Epithelial cell of proximal tubule (primary cell): ENCODE measurements at places on chromosomes 7 and 10.
A peak's percentile ranks its signal among the peaks of the same experiment; 100 is the strongest.

- peak; percentile 94 for DNase-seq
Observed at GRCh38 chr10:104300736-104301292, 31.8 kb downstream of the GSTO2 start.

GRCh38 chr7:90178679-90179278 is 24.5 kb downstream of the STEAP1 start:
- DNase-seq = peak; percentile 86

DNA sequence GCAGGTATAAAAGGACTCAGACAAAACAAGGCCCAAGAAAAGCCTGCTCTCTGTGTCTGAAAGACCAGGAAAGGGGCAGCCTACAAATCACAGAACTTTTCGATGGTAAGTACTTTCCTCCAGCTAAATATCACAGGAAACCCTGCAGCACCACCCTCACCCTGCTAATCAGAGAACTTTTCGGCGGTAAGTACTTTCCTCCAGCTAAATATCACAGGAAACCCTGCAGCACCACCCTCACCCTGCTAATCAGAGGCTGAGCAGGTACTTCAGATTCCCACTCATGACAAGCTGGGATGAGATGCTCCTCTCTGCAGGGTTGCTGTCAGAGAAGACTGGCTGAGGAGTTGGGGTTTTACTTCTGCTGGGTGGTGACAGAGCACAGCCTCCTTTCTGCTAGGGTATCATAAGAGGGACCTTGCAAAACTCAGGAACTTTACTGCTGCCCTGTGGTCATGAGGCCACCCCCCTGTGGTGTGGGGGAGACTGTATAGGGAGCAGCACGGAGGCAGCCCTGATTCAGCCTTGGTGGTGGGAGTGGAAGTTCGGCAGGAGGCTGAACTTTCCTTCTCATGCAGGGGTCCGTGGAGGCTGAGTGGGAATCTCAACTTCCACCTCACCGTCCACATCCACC is 7.2 kb downstream of the WDR37 start:
- no peak for DNase-seq

DNA sequence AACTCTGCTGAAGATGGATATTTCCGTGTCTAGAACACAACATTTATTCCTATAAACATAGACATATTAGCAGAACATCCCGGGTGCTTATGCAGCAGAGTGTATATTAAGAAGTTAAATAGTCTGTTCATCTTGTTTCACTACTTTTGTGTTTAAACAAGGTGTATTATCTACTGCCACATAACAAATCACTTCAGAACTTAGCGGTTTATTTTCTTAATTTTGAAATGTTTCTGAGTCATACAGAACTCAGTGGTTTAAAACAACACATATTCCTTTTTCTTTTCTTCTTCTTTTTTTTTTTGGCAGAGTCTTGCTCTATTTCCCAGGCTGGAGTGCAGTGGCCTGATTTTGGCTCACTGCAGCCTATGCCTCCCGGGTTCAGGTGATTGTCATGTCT is 25.8 kb downstream of the DENND10 start:
- no peak for DNase-seq

DNA sequence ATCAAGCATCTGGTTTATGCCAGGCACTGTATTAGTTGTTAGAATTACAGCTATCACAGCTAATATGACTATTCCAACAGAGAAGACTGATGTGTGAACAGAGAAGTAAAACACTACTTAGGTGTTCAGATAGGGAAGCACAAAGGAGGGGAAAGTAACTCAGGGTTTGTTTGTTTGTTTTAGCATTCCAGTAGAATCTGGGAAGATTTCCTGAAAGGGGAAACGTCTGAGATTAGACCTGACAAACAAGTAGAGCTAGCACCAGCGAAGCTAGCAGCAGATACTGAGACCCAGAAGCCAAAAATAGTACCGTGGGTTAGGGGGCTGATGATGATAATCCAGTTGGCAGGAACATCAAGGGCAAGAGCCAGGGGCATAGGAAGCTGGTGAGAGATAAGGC is 28.8 kb upstream of the KLHL7 start:
- DNase-seq = no peak

- DNase-seq = no peak
Observed at GRCh38 chr10:94282369-94282768, 80.4 kb downstream of the NOC3L start.

DNA sequence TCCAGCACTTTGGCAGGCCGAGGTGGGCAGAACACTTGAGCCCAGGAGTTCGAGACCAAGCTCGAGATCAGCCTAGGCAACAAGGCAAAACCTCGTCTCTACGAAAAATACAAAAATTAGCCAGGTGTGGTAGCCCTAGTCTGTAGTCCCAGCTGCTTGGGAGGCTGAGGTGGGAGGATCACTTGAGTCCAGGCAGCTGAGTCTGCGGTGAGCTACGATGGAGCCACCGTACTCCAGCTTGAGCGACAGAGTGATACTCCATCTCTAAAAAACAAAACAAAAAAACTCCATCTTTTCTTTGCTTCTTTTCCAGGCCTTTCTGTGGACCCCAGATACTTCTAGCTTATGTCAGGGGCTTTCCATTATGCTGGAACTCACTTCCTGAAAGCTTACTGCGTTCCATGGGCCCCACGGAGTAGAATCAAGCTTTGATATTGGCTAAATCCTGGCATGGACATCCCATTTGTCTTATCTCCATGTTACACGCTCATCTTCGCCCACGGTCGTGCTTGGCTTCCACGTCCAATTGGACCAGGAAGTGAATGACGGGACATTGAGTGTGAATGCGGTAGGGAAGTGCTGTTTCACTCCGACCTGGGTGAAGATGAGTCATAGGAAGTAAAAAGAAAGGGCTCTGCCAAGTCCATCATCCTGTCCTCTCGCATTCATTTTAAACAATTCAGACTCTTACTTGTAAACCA is 45.7 kb downstream of the FAM171A1 start:
- DNase-seq = no peak

DNA sequence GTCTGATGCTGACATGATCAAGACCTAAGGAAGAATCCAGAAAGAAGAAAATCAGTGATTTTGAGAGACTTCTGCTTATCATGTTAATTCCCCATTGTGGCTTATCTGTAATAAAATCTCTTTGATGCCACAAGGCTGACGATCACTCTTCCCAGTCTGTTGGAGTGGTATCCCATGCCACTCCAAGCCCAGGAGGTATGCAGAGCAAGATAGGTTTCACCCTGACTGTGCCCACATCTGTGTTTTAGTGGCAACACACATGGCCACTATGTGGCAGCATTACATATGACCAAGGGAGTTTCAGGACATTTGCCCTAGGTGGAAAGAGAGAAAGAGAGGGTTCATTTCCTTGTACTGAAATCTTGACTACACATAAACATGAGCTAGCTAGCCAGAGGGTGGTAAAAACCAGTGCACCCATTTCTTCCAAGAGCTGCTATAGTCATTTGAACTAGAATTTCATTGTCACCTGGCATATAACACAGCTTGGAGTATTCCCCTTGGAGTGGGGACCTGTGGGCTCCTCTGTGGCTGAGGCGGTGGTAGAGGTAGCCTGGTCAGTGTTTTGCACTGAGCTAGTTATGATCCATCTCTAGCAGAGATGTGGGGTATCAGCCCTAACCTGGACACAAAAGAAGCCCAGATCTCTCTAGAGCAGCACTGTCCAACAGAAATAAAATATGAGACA is 20.8 kb downstream of the LAMB4 start:
- no peak for DNase-seq

DNA sequence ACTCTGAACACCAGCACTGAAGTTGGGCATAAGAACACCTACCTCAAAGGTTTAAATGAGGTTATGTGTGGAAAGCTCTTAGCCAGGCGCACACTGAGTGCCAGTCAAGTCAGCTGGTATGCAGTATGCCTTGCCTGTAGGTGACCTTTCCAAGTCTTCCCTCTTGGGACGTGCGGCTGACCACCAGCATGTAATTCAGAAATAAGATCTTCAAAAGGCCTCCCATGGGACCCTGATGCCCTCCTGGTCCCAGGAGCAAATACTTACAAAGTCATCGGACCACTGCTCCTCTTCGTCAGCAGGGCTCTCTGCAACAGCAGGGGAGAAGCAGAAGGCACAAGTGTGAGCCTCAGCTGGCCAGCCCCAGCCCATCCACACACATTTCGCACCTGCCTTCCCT is 40.8 kb downstream of the BLNK start:
- DNase-seq = no peak

- DNase-seq = no peak
Observed at GRCh38 chr10:97002670-97003069, 170.6 kb downstream of the LCOR start.

GRCh38 chr10:18332048-18332447 is 191.8 kb downstream of the CACNB2 start:
- no peak for DNase-seq

- DNase-seq = peak; percentile 92
Observed at GRCh38 chr10:126090911-126091728, 194.8 kb downstream of the FANK1 start.

DNA sequence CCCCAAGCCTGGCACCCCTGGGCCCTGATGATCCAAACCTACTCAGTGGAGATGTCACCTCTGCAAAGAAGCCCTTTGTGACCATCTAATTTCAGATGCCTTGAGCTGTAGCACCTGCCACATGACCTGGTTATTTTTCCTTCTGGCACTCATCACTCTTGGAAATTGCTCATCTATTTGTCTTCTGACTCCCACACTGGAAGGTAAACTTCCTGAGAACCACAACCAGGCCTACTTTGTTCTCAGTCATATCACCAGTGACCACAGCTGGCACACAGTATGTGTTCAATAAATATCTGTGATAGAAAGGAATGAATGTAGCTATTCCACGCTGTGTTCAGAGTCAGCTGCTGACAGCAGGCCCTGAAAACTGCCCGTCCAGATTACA is 97.1 kb downstream of the SH3PXD2A start:
- DNase-seq = no peak

DNA sequence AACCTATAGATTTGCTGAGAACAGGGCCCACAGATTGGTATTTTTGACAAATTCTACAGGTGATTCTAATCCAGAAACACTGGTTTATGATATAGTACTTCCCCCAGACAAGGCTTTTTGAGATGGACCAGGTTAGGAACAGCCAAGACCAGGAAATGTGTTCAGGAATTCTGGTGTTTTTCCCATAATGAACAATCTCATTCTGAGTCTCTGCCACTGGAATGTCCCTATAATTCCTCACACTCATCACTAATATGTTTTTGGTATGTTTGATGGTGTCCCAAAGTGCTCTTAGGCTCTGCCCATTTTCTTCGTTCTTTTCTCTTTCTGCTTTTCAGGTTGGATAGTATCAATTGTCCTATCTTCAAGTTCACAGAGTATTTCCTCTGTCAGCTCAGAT is 107.2 kb upstream of the IGFBP3 start:
- DNase-seq = no peak

DNA sequence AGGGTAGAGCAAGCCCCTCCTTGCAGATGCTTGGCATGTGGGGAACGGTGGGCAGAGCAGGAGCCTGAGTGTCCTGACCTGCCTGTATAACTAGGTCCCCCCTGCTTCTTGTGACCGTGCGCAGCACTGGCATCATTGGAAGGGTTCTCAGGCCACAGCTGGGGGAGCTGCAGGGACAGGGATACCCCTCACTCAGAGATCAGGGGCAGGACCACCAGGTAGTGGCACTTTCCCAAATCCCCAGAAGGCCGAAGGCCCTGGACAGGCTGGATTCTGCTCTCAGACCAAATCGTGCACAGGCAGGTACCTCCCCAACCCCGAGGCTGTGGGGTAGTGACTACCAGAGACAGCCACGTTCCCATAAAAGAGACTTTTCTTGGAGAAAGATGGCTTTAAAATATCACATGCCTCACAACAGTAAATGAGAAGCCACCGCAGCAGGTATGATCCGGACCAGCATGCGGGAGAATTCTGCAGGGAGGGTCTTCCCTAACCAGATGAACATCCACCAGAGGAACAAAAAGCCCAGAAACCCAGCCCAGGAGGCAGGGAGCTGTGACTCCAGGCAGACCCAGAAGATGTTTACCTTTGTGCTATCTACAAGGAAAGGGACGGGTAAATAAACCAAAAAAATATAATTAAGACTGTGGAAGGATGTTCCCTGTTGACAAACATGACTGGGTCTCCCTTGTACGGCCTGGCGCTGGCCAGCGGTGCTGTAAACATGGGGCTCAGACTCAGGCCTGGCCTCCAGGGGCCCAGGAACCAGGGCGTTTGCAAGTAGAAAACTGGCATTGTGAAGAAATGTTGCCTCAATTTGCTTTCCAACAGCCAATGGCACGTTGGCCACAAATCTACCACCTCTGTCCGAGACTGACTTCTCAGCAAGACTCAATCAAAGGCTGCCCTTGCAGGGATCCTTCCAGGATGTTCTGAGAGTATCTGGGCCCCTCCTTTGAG is 180.0 kb downstream of the TNS3 start:
- no peak for DNase-seq

GRCh38 chr7:12951397-12951801 is 264.0 kb downstream of the ARL4A start:
- DNase-seq = peak; percentile 49

GRCh38 chr7:54719425-54719824 is 39.6 kb downstream of the SEC61G start:
- no peak for DNase-seq
